Neuronal stem cell (in vitro differentiated cells): ENCODE measurements at places on chromosomes 6 and 20.
A peak's percentile ranks its signal among the peaks of the same experiment; 100 is the strongest.

- DNase-seq = no peak
These were observed 174.9 kb downstream of the ISM1 start for GRCh38 chr20:13396022-13396421.

DNA sequence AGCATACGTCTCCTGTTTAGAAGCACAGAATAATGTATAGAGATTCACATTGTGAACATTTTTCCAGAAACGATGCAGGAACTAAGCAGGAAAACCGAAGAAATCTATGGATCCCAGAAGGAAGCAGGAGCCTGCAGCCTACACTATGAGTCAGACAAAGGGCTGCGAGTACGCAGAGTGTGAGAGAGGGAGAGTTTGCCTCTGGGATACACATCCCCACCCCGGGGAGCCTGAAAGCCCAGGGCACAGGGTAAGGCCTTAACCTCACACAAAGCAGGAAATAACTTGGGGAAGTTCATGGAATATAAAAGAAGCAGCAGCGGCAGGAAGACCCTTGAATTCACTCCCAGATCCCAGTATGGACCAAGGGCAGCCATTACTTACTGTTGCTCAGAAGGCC, 842.1 kb upstream of the MANEA start:
- no peak for DNase-seq

DNA sequence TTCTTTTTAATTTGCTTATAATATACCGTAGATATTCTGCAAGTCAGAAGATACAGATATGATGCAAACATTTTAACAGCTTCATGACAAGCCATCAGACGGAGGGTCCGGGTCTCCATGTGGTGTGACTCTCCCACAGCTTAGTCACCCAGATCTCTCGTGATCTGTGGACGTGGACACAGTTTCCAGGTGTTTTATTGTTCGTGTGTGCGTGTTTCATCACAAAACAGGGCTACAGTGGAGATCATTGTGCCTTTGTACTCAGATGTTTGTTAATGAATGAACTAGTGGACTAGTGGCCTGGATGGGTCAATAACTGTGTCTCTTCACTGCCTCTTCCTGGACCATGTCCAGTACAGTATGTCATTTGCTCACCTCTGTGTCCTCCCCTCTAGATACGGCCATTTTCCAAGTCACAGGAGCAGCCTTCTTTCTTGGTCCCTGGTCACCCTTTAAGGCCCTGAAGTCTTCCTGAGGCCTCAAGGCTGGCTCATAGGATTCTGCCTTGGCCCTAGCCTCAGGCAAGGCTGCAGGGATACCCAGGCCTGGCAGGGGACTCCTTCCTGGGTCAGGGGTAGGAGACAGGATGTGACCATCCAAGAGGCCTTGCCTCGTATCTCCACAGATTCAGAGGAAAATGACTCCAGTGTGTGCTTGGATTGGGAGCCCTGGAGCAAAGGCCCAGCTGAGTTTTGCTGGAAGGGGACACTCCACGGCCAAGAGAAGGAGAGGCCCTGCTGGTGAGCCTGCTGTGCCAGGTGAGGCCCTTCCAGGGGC, 4.6 kb downstream of the ADIG start:
- no peak for DNase-seq

DNA sequence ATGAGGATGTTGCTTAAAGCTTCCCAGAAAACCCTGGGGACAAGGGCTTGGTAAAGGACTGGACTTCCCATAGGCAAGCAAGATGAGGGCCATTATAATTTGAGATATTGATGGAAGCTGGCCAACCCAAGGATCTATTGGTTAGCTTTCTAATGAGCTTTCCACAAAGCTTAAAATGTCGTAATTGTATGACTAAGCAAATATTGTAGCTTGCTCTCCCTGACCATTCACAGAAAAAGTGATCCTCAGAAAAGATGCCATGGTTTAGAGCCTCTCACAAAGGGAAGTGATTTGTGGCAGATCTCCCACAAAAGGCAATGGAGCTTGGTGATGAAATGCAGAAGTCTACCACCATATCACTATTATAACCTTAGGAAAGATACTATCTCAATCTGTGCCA, 13.6 kb downstream of the IL17F start:
- DNase-seq = no peak

DNA sequence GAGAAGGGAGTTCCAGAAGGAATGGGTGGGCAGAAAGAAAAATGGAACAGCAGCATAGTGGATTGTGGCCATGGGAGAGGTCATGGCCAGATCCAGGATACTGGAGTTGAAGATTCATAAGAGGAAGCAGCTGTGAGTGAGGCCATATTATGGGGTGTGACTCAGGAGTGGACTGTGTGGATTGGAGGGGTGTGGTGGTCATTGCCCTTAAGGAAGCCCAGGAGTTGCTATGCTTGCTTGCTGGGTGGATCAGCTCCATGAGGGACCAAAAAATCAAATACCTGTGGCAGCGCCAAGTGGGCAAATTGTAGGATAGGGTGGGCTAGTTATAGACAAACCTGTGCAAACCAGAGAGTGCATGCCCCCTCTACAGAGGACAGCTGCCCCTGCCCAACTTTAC, 18.3 kb downstream of the LRRC1 start:
- DNase-seq = no peak

DNA sequence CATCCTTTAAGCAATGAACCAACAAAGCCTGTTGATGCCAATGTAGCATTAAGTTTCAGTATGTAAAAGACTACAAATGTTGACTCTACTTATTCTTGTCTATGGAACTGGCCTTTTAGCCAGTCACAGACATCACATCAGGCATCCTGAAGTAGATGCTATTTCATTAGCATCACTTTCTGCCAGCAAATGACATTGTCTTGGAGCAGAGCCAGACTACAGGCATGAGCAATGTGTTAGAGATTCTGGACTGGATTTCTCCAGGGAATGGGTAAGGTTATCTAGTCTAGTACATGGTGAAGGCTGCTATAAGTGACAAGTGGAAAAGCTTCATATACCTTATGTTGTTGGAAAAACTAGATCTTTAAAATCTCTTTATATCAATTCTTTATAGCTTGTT, 142.9 kb downstream of the ADGRB3 start:
- DNase-seq = no peak

GRCh38 chr20:37265152-37265551, 3.5 kb upstream of the GHRH start:
- no peak for DNase-seq

- DNase-seq = no peak
These were observed 63.1 kb upstream of the UNC93A start for GRCh38 chr6:167227984-167228383.

GRCh38 chr6:2688401-2689064, 62.2 kb downstream of the MYLK4 start:
- DNase-seq = no peak

GRCh38 chr6:74167511-74167910, 471.5 kb downstream of the CD109 start:
- DNase-seq = no peak

DNA sequence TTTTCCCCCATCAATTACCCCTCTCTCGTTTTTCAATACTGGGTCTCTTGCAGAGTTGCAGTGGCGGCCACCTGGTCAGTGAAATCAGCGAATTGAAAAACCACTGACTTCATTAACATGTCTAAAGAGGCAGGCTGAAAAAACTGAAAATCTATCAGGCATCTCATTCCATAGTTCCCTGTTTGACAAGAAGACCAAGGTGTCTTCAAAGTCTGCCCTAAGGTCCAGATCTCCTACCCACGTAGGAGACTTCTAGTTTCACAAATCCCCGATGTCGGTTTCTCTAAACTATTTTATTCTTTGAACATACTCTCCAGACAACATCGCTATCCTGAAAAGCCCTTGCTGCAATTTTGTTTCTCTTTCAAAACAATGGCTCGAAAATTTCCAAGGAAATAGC, 796 bp upstream of the TUBB start:
- DNase-seq = no peak

- no peak for DNase-seq
These were observed 29.1 kb downstream of the RREB1 start for GRCh38 chr6:7136859-7137334.

DNA sequence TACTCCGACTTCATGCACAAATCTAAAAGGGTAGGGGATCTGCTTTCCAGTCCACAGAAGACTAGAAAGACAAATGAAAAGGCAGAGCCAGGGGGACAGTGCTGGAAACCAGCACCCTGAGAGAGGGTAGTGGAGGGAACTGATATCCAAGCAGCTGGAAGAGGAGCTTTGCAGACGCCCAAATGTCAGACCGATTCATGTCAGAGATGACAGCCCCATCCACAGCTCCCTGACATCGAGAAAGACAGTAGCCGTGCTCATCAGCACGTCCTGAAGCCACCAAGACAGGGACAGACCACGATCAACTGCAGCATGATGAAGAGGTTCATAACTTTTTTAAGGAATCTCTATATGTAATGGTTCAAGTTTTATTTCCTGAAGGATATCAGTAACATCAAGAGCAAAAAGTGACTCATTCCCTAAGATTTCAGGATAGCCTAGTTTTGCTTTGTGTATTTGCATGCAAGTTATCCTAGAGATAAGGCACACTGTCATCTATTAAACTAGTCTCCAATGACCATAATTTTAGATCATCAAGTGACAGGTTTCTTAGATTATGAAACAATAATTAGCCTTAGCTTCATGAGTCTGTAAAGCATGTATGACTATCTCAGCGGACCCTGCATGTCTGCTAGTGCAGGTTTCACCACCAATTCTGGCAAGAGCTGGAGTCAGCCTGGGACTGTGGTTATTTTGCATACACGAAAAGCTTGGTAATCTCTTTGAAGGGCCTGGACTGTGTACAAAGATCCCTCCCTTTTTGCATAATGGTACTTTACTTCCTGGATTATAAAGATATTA, 43.0 kb downstream of the PRDM1 start:
- DNase-seq = no peak

DNA sequence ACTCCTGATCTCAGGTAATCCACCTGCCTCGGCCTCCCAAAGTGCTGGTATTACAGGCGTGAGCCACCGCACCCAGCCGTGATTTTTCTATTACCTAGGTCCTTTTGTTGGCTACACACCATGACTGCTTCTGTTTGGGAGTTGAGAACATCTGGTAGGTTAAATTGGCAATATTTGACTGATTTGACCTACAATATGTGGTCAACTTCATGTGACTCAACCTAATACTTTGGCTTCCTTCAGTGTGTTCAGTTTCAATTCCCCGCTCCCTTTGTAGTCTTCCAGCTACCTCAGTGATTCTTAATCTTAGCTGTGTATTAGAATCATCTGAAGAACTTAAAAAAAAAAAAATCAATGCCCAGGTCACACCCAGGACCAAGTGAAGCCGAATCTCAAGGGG, 47.4 kb downstream of the MYB start:
- no peak for DNase-seq

GRCh38 chr20:1934721-1935573, 39.7 kb downstream of the SIRPA start:
- DNase-seq = no peak

- DNase-seq = no peak
These were observed 18.2 kb downstream of the RNASET2 start for GRCh38 chr6:166938150-166938549.

- DNase-seq = no peak
These were observed 835.3 kb upstream of the CITED2 start for GRCh38 chr6:140209775-140210174.

- no peak for DNase-seq
These were observed 132.3 kb downstream of the CARMIL1 start for GRCh38 chr6:25411316-25411950.

GRCh38 chr6:6695625-6696276, 107.2 kb downstream of the LY86 start:
- DNase-seq = no peak

GRCh38 chr6:127100510-127101140, 17.8 kb upstream of the RSPO3 start:
- no peak for DNase-seq

- DNase-seq = no peak
These were observed 173.4 kb downstream of the DTNBP1 start for GRCh38 chr6:15489261-15489962.

GRCh38 chr6:89501222-89501621, 68.3 kb downstream of the ANKRD6 start:
- peak; percentile 68 for DNase-seq

DNA sequence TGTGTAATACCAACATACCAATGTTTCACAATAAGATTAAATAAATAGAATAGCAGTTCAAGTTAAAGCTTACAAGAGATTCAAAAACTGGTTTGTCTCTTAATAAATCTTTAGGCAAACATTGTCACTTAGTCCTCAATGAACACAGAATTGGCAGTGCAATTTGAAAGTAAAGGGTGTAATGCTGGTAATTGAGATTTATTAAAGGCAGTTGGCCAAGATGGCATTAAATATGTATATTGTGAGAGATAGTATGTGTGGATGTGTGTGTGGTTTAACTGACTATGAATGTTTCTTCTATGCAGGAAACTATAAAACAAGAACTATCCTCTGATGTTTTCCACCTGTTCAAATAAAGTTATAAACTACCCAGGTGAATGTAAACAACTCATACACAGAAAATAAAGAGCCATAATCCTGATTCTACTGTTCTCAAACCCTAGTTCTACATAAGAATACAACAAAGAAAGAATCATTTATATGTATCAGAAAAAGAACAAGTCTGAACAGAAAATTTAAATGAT, 267.9 kb upstream of the PTCHD4 start:
- no peak for DNase-seq

- DNase-seq = no peak
These were observed 182.5 kb downstream of the EDN1 start for GRCh38 chr6:12472601-12473038.

DNA sequence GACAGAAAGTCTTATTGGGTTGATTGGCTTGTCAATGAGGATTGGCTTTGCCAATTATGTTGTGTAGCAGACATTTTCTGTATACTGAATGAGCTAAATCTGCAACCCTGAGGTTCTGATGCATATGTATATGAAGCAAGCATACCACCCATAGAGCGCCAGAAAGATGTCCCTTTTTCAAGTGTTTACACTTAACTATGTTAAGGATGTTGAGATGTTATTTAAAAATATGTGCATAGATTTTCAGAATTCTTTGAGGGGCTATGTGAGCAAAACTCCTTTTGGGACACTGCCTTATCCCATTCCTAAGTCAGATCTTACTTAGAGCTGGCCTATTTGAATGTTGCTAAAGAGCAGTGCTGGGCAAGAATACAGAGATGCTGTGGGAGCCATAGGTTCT, 1.9 kb downstream of the AIG1 start:
- DNase-seq = no peak

DNA sequence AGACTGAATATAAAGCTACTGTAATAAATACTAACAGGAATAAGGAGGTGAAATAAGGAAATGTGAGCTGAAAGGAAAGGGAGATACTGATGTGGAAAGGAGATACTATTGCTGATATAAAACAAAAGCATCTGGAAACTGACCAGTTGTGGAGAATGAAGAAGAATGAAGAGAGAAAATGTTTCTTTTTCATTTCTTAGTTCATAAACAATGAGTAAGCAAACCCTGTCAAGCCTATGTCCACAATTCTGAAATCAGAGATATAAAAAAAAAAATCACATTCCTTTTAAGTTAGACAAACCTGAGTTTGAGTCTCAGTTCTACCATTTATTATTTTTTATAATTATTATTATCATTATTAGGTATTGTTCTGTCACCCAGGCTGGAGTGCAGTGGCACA, 121.6 kb upstream of the GJE1 start:
- DNase-seq = no peak

- no peak for DNase-seq
These were observed 32.2 kb upstream of the IPCEF1 start for GRCh38 chr6:154388803-154389202.
